Posterior vena cava (tissue), 2 donors: ENCODE measurements at places on chromosomes 11 and 22.

GRCh38 chr11:121626507-121626875 lies 173.7 kb upstream of the SORL1-AS1 start:
- DNase-seq, result no peak

- DNase-seq, result no peak
These were observed at the start of gene ANO9 for GRCh38 chr11:441418-442274. ANO9 (minus strand) TSS chr11:442011; CDS start chr11:441926, 85 bp downstream.

GRCh38 chr11:61814247-61814957 lies 2.4 kb downstream of the FADS1 start:
- DNase-seq, result no peak

DNA sequence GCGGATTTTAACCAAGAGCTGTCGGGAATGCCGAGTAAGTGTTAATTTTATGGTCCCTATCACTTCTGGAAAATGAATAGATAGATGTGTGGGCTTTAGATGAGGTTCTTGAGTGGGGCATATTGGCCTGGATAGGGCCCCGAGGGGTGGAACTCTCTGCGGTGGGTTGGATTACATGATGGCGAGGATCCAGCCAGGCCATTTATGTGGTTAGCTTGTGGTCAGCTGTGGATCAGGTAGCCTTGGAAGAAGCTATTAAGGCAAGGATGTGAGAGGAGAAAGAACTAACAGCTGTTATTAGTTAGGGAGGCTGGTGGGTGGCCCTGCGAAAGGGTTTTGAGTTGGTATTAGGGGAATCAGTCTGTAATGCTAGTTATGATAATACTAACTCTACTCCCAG lies 268.4 kb downstream of the NELL1 start:
- no peak for DNase-seq

- DNase-seq, result no peak
These were observed 53.1 kb upstream of the OR4B1 start for GRCh38 chr11:48163360-48164100.

- DNase-seq, result no peak
These were observed 324.3 kb downstream of the DYNC2H1 start for GRCh38 chr11:103433386-103434072.

DNA sequence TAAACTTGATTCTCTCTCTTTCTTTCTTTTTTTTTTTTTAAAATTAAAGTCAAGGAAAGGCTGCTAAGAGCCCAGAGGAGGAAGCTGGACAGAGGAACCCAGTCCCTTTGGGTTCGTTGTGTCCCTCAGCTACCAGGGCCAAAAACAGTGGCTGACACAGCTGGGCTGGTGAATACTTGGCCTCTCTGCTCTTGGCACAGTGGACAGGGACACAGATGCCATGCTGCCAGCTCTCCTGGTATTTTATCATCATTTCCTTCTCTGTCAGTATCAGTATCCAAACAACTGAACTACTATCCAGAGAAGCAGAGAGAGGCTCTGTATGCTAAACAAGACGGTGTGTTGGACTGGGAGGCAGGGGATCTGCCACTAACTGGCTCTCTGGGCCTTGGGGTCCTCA lies 123.7 kb upstream of the CCDC90B start:
- no peak for DNase-seq

DNA sequence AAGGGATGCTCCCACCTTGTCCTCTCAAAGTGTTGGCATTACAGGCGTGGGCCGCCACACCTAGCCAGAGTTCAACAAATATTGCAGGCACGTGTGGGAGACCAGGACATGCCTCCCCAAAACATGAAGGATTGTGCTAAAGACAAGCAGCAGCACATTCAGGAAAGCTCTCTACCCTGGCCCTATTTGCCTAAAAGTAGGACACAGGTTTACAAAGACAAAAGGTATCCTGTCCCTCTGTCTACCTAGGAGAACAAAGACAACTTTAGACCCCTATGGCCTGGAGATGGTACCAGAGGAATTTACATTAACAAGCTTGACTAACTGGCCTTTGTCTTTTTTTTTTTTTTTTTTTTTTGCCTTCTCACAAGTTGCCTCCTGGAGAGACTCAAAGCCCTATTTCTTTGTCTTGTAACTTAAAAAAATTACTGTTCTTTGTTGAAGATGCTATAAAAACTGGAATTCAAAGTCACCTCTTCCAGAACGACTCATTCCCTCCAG lies 859 bp upstream of the ACCS start:
- DNase-seq, result no peak
